NCI-H345 (cell line): ENCODE measurements at places on chromosomes 11 and 22.

GRCh38 chr11:60513496-60514460, 1.4 kb upstream of the MS4A13 start:
- no peak for DNase-seq

- DNase-seq: peak; percentile 7
Measured at GRCh38 chr11:18243783-18244362, 4.6 kb downstream of the SAA2 start.

DNA sequence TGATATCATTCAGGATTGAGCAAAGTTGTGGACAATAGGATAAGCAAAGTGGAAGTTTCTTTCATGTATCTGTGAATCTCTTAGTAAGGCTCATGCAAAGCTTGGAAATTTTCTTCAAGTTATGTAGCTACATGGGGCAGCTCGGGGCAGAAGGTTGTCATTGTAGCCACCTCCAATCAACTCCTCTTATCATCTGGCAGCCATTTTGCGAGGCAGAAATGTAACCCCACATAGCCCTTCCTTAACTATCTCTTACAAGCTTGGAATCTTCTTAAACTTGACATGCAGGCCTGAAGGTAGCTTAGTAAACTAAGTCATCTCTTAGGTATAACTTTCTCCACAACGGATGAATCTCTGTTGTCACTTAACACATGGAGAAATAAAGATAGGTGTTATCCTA, 392.8 kb downstream of the AASDHPPT start:
- no peak for DNase-seq

- DNase-seq: no peak
Measured at GRCh38 chr22:42648368-42649245, 585 bp downstream of the CYB5R3 start.

DNA sequence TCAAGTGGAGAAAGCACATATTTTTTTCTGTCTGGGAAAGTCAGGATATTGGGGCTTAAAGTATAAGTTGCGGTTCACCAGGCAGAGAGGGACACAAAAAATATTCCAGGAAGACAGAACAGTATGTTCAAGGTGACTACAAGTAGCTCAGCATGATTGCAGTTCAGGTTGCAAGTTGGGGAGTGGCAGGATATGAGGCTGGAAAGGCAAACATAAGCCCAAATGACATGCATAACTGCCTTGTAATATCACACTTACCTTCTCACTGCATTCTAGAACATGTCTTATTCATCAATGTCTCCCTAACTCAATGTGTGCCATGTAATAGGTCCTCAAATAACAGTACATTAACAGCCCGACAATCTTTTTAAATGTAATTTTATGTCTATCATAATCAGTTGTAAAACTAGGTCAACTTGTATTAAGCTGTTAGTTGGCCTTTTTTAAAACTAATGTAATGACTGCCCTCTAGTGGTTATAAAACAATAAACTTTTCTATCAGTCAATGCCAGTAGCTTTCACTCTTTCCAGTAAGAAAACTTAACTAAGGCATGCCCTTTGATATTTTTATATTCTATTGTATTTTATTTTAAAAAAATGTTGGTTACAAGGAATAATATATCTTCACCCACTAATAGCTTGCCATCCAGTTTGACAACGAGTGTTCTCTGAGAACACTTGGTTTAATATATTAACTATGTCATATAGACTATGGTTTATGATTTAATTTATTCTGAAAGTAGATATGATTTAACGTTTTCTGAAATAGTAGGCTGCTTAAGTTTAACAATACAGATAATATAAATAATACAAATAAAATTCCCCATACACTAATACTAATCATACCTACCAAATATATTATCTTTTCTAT, 39.4 kb upstream of the CFAP300 start:
- DNase-seq: peak; percentile 75

DNA sequence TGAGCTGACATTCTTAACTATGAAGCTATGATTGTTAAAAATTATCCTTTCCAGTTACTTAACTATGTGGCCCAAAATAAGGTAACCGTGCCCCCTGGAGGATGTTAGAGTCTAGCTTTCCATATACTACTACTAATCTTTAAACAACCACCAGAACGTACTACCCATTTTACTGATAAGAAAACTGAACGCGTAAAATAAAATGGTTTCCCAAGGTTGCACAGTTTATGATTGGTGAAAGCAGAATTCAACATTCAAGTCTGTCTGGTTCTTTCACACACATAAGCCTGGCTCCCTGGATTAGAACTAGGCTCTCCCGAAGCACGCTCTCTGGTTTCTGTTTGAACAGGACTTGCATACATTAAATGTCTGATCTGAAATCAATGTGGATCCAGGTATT, 437.8 kb upstream of the CCDC90B start:
- DNase-seq: no peak

GRCh38 chr11:131908316-131908715, 537.9 kb downstream of the NTM start:
- no peak for DNase-seq

- DNase-seq: no peak
Measured at GRCh38 chr11:68370211-68371111, 58.1 kb downstream of the LRP5 start.

DNA sequence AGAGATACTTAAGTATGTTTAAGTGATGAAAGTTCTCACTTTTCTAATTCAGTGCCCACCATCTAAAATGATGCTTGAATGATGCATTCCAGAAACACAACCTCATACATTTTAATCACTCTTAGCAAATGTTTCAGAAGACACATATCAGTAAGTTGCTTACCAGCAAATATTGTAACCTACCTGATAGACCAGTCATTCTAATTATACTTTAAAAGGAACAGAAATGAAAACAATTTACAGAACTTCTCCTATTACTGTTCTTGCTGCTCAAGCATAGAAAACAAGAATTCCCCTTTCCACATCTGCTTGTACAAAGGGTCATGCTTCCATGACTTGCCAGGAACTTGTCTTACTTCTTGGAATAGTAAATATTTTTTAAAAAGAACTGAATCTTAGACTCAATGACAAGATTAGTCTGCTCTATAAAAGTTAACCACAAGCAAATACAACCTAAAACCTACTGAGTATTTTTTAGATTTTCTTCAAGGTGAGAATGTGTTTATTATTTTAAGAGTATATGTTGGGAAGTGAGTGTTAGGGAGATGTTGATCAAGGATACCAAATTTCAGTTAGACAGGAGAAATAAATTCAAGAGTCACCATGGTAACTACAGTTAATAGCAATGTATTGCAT, 82.0 kb upstream of the SC5D start:
- DNase-seq: no peak

- no peak for DNase-seq
Measured at GRCh38 chr11:10291801-10292638, 2.0 kb downstream of the SBF2 start.

DNA sequence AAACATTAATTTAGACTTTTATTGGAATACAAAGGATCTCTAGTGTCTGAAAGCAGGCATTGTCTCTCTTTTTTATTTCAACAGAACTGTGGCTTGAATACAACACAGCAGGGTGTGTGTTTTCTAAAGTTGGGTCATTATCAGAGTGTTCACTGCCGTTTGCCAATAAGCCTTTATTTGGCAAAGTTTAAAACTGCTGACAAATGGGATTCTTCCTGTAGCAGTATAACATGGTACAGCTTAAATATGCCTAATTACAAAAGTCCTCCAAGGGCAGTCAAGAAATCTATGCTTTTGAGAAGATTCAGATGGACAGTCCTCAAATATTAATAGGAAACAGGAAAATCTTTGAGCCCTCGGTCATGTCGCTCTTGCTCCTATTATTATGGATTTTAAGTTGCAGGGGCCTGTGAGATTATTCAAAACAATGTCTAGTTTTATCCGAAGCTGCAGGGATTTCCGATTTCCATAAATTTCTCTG, 199.9 kb downstream of the MAML2 start:
- DNase-seq: no peak

DNA sequence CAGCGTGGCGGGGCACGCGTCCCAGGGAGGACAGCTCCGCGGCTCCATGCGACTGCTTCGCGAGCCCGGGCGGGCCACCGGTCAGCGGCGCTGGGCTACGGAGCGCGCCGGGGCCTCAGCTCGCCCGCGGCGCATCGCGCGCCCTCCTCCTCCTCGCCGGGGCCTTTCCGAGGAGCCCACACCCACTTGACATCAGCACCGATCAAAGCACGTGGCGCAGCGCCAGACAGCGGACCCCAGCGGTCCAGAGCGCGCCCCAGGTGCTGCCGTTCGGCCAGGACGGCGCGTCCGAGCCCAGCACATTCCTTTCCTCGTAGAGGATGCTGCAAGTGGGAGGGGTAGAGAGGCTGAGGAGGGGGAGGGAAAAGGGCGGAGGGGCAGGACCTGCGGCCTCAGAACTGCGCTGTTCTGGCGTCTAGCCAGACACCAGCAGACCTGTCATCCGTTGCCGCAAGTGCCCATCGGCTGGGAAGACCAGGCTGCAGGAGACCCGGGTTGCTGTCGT, 88.6 kb downstream of the PLEKHA7 start:
- peak; percentile 41 for DNase-seq

- no peak for DNase-seq
Measured at GRCh38 chr11:65593518-65594414, 1.8 kb downstream of the KCNK7 start.

DNA sequence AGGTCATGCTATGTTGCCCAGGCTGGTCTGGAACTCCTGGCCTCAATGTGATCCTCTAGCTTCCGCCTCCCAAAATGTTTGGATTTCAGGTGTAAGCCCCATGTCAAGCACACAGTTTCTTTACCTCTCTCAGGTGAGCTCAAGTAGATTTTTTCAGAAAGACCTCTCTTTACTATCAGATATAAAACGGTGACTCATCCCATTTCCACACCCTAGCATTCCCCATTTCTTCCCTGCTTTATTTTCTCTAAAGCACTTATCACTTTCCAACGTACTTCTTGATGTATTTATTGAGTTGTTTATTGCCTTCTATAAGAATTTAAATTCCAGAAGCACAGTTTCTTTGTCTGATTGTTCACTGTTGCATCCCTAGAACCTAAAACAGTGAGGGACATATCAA, 3.7 kb downstream of the TSG101 start:
- no peak for DNase-seq

GRCh38 chr11:67022341-67022933, 497 bp upstream of the SYT12 start:
- DNase-seq: peak; percentile 79

DNA sequence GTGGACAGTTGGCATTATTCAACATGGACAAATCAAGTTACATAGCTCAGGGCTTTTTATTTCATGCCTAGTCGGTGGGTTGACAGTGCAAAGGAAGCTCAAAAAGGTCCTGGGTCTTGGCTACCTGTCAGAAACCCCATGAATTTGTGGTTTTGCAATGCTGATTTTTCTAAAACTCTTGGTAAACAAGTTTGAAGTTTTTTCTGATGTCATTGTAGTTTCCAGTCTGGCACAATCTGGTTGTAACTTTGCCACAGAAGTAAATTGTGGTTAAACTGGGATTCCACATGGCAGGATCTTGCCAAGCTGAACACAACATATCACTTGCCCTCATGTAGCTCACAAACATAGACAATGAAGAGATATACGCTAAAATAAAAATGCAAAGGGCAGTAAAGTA, 100.8 kb downstream of the EHF start:
- DNase-seq: no peak

DNA sequence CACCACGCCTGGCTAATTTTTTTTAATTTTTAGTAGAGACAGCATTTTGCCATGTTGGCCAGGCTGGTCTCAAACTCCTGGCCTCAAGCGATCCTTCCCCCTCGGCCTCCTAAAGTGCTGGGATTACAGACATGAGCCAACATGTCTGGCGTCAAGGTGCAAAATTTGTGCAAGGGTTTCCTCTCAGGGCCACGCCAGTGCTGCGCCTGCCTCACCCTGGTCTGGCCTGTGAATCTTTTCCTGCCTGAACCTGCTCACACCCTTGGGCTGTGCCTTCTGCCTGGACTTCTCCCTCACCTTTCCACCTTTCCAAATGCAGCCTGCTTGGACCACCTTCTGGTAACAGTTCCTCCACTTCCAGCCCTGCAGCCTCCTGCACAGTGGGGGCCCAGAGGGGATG, 43.4 kb downstream of the MCM5 start:
- DNase-seq: no peak
